Cardiac septum (tissue), 1 donor: ENCODE measurements at places on chromosomes 2 and 18.

DNA sequence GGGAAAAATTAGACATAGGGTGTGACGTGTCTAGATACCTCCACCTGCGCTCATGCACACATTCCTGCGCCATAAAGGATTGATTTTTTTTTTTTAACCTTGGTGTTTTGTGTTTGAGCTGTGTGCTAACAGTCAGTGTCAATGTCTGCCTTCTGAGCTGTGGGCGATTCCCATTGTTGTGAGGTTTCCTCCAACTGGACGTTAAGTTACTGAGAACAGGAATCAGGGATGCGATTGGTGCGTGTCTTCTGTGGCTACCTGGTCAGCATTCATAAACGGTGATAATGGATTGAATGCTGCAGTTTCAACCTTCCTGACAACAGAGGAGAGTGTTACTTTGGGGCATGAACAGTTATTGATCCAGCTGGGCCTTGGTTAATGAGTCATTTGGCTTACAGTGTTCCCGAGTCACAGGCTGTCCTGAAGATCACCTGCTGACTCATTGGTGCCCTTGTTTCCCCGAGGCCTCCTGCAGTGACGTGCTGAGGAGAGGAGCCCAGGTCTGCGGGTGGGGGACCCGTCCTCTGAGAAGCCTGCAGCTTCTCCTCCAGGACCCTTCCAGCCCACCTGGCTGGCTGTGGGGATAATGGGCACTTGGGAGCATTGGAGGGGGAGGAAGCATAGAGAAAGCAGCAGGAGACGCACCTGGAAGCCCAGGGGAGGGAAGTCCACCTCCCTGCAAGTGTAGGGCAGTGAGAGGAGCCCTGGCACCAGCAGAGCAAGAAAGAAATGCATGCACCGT is 25.8 kb upstream of the CABYR start:
- no peak for DNase-seq

GRCh38 chr2:75586971-75587370 is 26.2 kb upstream of the EVA1A start:
- no peak for DNase-seq

- no peak for DNase-seq
These were observed 51.4 kb downstream of the GNAL start for GRCh38 chr18:11740461-11740860.

- no peak for DNase-seq
These were observed 17.0 kb downstream of the PDE6D start for GRCh38 chr2:231764124-231764523.

- no peak for DNase-seq
These were observed 42.7 kb upstream of the AFF3 start for GRCh38 chr2:100185105-100185504.

DNA sequence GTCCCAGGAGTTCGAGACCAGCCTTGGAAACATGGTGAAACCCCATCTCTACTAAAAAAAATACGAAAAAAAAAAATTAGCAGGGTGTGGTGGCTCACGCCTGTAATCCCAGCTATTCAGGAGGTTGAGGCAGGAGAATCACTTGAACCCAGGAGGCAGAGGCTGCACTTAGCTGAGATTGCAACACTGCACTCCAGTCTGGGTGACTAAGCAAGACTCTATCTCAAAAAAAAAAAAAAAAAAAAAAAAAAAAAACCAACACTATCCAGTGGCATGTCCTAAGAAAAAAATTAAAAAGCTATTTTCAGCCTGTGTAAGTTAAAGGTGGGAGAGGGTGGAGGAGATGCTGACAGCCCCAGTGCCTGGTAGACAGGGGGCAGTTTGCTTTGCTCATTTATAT is 32.2 kb upstream of the REL start:
- no peak for DNase-seq

- DNase-seq, result no peak
These were observed 266.9 kb downstream of the GBX2 start for GRCh38 chr2:235901243-235901642.

GRCh38 chr18:42447688-42448087 is 492.7 kb downstream of the PIK3C3 start:
- DNase-seq, result no peak

DNA sequence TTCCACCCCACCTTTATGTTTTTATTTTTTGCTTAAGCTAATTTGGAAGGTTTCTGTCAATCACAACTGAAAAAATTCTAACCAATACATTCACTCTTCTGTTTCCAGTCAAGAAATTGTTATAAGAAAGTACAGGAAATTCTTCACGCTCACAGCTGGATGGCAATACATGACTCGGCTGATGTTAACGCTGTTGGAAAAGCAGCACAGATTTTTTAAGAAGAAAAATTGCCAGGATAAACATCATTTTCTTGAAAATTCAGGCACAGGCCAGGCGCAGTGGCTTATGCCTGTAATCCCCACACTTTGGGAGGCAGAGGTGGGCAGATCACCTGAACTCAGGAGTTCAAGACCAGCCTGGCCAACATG is 46.1 kb downstream of the STPG4 start:
- DNase-seq, result no peak

DNA sequence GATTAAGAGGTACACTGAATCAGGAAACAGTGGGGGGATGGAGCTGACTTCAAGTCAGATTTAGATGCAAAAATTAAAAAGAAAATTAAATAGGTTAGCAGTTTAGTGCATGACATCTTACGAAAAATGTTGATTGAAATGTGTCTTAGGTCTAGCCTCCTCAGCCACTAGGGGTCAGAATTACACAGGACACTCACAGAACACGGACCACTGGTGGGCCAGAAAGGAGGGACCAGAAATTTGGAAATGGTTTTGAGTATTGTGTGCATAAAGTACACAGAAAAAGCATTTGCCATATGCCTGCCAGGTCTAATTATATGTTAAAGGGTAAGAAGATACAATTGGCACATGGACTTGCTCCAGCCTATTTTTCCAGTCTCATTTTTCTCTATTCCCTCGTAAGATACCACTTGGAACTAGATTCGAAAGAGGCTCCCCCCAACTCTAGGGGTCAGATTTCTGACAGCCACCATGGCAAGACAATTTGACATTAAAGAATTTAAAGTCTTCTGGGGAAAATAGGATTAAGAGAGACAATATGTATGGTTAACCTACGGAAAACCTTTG is 550.2 kb upstream of the SETBP1 start:
- no peak for DNase-seq
